ENCODE measurements at places on chromosomes 1 and 21.

DNA sequence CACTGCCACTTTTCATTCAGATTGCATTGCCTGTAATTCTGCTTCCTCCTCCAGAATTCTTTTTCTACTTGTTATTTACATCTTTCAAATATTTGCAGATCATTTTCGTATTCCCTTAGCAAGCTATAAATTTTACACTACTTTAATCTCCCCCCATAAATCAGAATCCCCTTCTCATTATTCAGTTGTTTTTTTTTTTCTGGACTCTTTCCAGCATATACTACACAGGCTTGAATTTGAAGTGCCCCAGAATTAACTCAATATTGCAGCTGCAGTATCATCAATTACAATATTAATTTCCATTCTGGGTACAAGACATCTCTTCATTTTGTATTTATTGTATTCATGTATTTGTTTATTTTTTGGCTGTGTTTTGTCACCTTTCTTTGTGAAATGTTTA is 1494.3 kb downstream of the AMY1C start:
- no peak for DNase-seq

DNA sequence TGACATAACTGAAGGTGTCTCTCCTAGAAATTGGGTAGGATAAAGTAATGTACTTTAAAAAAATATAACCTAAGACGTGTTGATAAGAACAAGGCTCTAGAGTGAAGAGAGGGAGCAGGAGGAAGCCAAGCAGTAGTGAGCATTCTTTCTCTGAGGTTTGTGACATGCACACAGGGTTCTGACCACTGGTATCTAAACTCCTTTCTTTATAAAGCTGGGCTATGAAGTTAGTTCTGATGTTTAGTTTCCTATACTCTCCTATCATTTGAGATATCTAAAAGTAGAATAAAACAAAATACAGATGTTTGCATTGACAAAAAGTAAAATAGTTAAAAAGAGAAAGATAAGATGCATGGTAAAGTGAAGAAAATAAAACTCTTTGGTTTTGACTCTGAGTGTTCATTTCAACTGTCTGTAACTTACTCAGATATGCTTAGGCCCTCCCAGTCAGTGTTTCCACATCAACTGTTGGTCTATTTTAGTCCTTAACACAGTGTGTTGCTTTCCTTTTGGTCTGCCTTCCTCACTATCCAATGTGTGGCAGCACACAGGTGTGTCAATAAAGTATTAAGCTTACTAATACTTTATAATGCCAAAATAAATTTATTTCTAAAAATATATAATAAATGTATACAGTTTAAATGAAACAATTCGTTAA is 543.5 kb downstream of the PTPRC start:
- DNase-seq, result no peak

DNA sequence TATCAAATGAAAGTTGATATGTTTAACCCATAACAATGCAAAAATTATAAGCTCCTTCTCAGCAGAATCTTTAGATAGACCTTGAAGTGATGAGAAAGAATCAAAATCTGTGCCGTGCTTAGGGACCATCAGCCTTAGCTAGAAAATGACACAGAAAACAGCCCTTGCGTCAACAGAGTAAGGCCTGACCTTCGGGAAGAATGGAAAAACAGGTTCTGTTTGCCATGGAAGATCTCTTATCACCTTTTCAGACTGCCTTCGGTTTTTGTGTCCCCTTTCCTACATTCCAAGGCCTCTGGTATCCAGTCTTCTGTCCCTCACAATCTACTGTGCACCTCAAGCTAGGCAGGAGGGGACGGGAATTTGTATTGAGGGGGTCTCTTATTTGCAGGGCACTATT is 37.6 kb upstream of the DPT start:
- no peak for DNase-seq

DNA sequence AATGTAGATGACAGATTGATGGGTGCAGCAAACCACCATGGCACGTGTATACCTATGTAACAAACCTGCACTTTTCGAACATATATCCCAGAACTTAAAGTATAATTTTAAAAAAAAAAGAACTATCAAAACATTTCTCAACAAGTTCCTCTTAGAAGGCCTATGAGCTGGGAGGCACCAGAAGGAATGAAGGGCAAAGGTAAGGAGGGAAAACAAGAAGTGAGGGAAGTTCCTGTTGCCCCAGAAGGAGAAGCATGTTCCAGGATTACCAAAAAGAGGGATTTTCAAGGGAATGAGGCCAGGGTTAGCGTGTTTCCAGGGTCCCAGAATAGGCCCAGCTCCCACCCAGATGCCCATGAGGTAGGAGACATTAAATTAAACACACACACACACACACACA is 361.0 kb downstream of the SETD4 start:
- DNase-seq, result no peak

DNA sequence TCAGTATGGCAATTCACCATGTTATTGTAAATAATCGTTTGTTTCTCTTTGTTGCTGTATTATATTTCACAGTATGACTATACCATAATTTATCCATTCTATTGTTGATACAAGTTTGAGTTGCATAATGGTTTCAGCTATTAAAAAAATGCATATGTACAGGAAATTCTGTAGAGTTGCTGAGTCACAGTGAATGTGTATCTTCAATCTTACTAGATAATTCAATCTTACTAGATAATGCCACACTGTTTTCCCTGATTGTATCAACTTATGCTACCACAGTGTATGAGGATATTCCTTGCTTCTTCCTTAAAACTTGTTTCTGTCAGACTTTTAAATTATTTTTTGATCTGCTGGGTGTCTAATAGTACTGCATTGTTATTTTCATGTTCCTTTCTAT is 3.5 kb upstream of the COA6 start:
- no peak for DNase-seq

DNA sequence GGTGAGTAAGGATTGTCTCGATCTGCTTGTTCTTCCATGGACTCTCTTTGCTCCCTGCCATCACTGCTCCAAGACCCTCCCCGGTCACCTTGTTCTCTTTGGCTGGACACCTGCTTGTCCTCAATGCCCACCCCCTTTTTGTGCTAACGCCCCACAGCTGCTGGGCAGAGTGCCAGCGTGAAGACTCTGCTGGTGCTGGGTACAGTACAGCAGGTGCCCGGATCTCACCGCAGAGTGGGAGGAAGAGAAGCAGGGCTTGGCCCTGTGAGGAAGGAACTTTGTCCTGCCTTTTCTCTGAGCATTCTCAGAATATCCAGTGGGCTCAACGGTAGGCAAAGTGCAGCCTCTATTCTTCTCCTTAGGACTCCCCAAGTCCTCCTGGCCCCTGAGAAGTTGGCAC is 90.1 kb downstream of the PLXNA2 start:
- DNase-seq, result no peak

DNA sequence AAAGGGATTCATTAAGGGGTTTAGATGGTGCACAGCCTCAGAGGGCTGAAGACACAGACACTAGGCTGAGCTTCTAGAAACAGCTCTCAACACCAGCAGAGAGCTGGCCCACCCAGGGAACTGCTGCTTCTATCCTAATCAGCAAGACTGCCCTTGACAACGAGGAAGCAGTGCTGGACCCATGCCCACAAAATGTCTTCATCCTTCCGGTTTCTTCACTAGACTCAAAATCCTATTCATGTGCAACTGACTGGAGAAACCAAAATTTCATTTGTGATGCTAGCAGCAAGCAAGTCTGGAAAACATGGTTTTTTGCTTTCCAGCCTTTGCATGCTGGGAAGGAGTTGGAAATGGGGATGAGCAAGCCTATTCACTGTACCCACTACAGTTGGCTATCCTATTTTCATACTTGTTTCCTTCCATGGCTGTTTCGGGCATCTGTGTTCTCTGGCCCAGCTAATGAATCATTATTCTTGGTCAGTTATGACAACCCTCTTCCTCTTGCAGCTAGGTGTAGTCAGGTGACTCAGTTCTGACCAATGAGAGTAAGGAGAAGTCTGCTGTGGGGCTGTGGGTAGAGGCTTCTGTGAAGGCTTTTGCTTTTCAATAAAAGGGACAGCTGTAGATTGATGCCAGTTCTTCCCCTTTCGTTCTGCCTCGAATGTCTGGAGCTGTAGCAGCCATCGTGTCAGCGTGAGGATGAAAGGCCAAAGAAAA is 14.6 kb upstream of the TMEM61 start:
- peak; percentile 80 for DNase-seq

- no peak for DNase-seq
Observed at GRCh38 chr1:53616927-53617326, 122.0 kb downstream of the GLIS1 start.

Data from kidney capillary endothelial cell (primary cell).